Activated T-cell treated with anti-CD3 and anti-CD28 coated beads for 48 hours (primary cell): ENCODE measurements at places on chromosomes 2 and 18.

GRCh38 chr18:67520351-67520921 lies 3.9 kb upstream of the DSEL start:
- no peak for DNase-seq

GRCh38 chr18:56995579-56996188 lies 151.2 kb upstream of the BOD1L2 start:
- DNase-seq, result no peak

GRCh38 chr2:176931588-176932563 lies 280.7 kb upstream of the HNRNPA3 start:
- DNase-seq, result no peak

- no peak for DNase-seq
Measured at GRCh38 chr2:46657042-46657504, 177.7 kb downstream of the TMEM247 start.

GRCh38 chr2:235527806-235528469 lies 34.1 kb downstream of the AGAP1 start:
- DNase-seq, result no peak

DNA sequence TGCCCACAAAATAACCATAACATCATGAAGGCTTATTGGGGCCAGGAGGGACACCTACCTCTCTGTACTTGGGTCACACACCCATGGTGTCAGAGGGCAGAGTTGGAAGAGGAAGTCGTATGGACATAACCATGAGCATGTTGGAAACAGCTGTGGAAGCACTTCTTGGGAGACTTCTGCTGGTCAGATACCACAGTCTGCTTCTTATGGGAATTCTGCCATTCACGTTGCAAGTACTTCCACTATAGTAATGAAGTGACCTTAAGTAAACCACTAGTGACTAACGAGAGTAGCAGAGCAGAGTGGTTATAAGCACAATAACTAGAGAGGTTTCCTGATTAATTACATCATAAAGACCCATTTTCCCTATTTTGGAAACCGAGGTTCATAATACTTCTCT lies 61.1 kb upstream of the TFPI start:
- DNase-seq, result no peak

- DNase-seq, result no peak
Measured at GRCh38 chr2:39849982-39850526, 71.0 kb upstream of the THUMPD2 start.

DNA sequence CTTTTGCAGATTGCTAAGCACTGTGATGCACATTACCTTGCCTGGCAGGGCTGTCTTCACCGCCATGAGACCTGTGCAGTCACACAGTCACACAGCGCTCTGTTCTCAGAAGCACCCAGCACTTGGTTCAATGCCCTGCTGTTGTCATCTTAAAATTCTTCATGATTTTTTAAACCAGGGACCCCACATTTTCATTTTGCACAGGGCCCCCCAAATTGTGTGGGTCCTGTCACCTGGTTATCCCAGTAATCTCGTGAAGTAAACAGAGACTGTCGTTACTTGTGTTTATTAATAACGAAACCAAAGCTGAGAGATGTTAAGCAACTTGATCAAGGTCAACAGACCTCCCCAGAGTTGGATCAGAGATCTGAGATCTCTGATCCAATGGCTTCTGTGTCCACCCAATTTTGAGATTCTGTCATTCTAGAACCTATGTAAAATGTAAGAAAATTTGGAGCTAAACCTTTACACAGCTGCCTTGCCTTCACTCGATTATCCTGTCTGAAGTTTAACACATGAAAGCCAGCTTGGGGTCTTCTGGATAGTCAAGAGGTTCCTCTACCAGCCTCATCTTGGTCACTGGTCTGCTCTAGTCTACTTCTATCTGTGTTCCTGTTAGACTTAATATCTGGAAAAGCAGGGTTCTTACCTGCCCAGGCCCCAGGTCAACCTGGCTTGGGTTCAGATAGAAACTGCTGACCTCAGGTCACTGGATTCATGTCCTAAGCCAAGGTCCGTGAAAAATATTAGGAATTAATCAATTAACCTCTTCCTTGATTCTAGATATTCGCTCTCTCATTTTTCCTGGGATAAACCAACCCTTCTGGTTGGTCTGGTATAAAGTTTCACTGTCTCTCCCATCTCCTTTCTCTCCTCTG lies 13.7 kb upstream of the TTC39C start:
- no peak for DNase-seq

DNA sequence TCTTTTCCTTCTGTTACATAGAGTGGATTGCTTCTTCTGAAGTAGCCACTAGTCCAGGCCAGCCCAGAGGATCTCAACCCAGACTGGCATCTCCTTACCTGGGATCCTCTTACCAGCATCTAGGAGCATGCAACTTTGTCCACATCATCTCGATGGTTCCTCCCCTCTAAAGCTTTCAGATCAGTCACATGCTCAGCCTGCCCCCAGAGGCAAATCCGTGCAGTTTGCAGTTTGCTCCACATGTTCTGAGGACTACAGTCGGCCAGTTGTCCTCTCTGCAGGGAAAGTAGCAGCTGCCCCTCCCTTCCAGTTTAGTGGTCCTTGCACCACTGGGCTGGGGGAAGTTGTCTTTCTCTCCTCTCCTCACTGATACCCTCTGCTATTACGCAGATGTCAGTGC lies 259.8 kb upstream of the APCDD1 start:
- DNase-seq, result no peak

GRCh38 chr18:25005541-25006403 lies 346.2 kb downstream of the ZNF521 start:
- DNase-seq, result no peak

- no peak for DNase-seq
Measured at GRCh38 chr2:1728821-1729220, 15.5 kb downstream of the PXDN start.

DNA sequence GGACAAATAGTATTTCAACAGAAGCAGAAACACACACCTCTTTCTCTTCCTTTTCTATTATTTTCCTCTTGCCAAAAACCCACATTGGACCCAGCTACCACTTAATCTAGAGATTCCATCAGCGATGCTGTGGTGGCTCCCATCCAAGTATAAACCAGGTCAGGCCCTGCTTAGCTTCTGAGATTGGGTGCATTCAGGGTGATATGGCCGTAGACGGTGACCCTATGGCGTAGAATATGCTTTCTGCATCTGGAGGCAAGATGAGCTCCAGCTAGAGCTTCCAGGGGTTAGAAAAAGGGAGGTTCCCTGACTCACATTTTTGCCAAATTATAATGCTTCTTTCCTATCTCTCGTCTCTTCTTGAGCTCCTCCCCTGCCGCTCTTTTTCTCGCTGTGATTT lies 66.5 kb downstream of the TNP1 start:
- no peak for DNase-seq

GRCh38 chr18:42574871-42575270 lies 540.6 kb downstream of the RIT2 start:
- DNase-seq, result no peak

GRCh38 chr2:118197011-118197675 lies 108.9 kb downstream of the INSIG2 start:
- no peak for DNase-seq

GRCh38 chr2:233445152-233445830 lies 91.0 kb downstream of the DGKD start:
- no peak for DNase-seq

DNA sequence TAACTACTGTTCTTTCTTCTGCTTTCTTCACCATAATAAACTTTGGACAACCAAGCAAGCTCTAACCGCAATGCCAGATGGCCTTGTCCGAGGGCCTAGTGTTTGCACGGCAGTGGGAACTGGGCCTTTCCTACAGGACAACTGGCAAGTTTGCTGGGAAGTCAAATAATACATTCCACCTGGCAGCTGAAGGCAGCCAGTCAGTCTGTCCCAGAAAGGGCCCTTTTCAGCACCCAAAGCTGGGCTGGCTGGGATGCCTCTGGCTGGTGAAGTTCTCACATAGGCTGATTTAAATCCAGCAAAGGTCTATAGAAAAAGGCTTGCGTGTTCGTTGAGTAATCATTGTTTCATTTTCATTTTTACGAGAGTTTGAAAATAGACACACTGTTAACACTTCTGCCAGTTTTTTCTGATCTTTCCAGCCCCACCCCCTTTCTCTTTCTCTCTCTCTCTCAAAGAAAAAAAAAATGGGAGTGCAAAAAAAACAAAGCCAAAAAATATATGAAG lies 110.0 kb upstream of the EPAS1 start:
- peak; percentile 4 for DNase-seq

DNA sequence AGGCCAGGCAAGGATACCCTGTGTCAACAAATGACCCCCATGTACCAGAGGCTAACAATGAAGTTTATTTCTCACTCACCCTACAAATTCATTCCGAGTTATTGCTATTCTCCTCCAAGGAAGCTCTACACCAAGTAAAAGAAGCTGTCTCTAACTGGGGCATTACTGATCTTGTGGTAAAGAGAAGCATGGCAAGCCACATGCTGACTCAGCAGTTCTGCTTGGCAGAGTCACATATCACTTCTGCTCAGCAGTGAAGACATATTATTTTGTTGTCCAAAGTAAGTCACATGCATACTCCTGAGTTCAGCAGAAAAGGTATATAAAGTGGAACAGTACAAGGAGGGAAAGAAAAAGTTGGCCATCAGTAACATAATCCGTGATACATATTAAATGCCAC lies 315.8 kb downstream of the GULP1 start:
- no peak for DNase-seq

DNA sequence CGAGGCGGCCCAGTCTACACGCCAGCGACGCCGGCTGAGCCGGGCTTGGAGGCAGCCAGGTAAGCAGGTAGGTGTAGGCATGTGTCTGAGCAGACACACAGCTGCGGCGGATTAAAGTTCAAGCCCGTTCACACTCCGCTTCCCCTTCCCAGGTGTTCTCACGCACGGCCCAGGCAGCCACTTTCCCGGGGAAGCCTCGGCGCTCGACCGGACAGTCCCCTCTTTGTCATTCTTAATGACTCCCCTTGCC lies 367 bp downstream of the TGFA start:
- DNase-seq, result no peak

GRCh38 chr2:200795028-200795440 lies 16.7 kb upstream of the BZW1 start:
- DNase-seq, result no peak

- DNase-seq, result no peak
Measured at GRCh38 chr2:190526105-190526750, 8.3 kb downstream of the NEMP2 start.

DNA sequence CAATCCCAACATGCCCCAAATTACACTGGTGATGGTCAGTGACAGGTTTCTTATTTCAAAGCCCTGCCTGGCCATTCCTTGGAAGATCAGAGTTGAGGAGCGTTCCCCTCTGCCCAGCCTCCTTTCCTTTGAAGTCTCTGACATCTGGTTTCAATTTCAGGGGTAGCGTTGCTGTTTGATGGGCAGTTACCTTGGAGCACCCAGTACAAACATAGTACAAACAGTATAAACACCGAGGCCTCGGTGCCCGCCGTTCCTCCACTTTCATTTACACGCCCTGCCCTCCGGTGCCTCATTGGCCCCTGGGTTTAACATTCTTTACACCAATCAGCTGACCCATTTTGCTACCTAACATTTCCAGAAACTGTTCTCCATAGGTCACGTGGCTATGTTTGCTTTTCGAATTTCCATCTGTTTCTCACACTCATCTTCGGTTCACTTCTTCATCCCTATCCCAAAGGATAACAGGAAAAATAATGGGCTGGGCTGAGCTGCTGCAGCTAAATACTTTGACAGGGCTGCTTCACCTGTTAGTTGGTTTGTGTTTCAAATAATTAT lies 65.6 kb downstream of the NRP2 start:
- no peak for DNase-seq

- DNase-seq, result no peak
Measured at GRCh38 chr2:174618179-174618578, 20.6 kb upstream of the WIPF1 start.

GRCh38 chr2:75173740-75174139 lies 25.6 kb downstream of the TACR1 start:
- DNase-seq, result no peak

DNA sequence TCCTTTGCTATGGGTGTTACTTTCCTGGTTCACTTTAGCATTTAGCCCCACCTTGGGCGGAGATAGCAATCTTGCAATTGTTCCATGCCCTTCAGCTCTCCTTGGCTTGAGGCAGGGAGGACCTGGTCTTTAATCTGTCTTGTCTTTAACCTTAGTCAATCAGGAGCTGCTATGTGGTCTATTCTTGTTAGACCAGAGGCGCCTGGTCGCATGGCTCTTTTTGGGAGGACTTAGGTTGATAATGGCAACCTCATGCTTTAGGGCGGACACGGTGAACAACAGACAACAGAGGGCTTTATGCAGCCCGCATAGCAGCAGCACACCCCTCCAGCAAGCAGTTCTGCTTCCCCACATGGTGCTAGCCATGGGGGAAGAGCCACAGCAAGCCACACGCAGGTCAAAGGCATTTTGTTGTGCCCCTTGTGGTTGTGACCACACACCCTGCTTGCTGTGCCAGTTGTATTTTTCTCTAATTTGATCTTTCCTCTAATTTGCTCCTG lies 17.7 kb upstream of the ZDBF2 start:
- no peak for DNase-seq

GRCh38 chr2:239026711-239027361 lies 179.0 kb downstream of the TWIST2 start:
- no peak for DNase-seq
